ENCODE measurements at places on chromosomes 12 and 14. TPM values are rescaled to one million over a fixed set of nuclear protein-coding genes. Genes with fewer than 3 reads are reported as not detected.

DNA sequence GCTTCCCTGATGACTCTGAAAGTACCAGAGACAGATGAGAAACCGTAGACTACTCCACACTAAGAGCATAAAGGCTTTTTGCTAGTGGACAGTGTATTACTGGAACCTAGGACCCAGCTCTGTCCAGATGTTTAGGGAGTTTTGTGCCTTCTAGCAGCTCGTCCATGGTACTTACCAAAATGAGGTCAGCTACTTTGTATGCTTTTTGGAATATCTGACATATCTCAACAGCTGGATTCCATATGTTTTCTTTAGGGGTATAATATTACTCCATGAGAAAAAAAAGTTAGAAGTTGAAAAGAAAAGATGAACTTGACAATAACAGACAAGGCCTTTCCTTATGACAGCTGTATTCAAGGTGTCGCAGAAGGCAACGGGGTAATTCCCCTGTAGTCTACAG lies 32.1 kb upstream of the FRMD6 start:
- no peaks in the 10 kb centered on the region for H3K36me3 ChIP-seq
- H3K27me3 ChIP-seq, result no peaks in the 10 kb centered on the region
- H3K4me3 ChIP-seq, result no peak overlapping the region

ATXN7L3B gene
- total RNA-seq, result 26.4 TPM

- H3K4me3 ChIP-seq, result no peak overlapping the region
- no peak for DNase-seq
- peaks cover 37% of the 10 kb centered on the region for H3K27me3 ChIP-seq
- H3K27ac ChIP-seq, result no peak overlapping the region
- H3K4me1 ChIP-seq, result peaks cover 29% of the 10 kb centered on the region
- no peaks in the 10 kb centered on the region for H3K36me3 ChIP-seq
Measured at GRCh38 chr12:64826234-64826633, 1.8 kb downstream of the TBC1D30 start.

BTG1 gene
- 256 TPM for total RNA-seq

DNA sequence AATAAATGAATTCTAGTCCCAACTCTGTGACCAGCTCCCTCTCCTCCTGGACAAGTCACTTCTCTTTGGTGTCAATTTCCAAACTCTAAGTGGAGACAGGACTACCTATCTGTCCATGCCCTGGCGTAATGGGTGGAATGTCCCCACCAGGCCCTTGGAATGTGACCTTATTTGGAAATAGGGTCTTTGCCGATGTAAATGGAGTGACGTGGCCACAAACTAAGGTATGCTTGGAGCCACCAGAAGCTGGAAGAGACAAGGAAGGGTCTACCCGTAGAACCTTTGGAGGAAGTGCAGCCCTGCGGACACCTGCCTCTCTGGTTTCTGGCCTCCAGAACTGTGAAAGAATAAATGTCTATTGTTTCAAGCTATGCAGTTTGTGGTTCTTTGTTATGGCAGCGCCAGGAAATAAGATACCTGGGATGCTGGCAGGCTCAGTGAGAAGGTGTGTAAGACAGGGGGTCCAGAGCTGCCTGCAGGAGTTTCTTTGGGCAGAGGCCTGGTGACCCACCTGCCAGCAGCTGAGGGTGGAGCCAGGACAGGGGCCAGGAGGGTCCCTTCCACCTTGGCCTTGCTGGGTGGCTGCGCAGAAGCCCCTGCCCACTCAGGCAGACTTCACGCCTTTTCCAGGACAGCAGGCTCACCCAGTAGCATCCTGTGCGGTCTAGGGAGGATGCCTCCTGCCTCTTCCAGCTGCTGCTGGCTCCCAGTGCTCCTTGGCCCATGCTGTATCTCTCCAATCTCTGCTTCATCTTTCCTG lies 45.8 kb downstream of the ARL6IP4 start:
- no peak overlapping the region for H3K27ac ChIP-seq
- H3K36me3 ChIP-seq, result peaks cover 33% of the 10 kb centered on the region
- H3K4me1 ChIP-seq, result no peaks in the 10 kb centered on the region
- no peaks in the 10 kb centered on the region for H3K27me3 ChIP-seq
- peak; percentile 29 for DNase-seq

GRCh38 chr14:73944432-73945158 lies 5.3 kb downstream of the FAM161B start:
- no peak for DNase-seq
- H3K27me3 ChIP-seq, result no peaks in the 10 kb centered on the region
- H3K4me1 ChIP-seq, result peaks cover 5% of the 10 kb centered on the region
- no peak overlapping the region for H3K4me3 ChIP-seq

GRCh38 chr12:62537551-62537950 lies 70.9 kb downstream of the MON2 start:
- no peaks in the 10 kb centered on the region for H3K4me1 ChIP-seq
- DNase-seq, result no peak
- no peaks in the 10 kb centered on the region for H3K27me3 ChIP-seq
- H3K27ac ChIP-seq, result no peak overlapping the region

ARHGAP9 gene
- 190 TPM for total RNA-seq

DNA sequence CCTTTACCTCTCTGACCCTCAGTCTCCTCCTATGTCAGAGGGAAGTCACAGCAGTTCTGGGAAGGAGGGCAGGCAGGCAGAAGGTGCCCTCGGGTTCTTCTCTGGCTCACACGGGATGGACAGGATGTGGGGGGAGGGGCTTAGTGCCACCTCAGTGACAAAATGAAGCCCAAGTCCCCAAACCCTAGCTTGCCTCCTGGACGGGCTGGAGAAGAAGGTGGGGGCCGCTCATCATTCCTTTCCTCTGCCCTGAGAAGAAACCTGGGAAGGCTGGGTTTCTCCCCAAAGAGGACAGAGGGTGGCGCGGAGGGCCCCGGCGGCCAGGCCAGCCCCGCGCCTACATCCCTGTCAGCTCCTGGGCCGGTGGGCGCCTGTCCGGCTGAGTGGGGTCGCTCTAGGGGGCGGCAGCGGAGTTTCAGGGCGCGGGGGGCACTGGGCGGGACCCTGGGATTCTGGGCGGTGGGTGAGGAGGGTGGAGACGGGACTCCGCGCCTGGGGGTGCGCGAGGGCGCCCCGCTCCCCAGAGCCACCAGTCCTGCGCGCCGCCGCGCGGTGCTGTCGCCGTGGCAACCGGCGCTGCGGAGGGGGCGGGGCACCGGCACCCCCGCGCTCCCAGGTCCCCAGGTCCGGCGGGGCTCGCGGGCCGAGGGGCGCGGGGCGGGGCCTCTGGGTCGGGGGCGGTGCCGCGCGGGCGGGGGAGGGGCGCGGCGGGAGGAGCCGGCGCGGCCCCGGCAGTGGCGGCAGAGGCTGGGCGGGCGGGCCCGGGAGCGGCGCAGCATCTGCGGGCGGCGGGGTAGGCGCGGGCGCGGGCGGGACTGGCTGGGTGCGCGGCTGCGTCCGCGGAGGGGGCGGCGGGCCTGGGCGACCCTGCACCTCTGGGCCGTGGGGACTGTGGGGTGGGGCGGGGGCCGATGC lies at the start of gene TMEM121:
Gene TMEM121, plus strand, starts transcription at position 723 of the 915 bp plus-strand sequence. CDS start 2,252 bp downstream, outside the sequence.
- peak within 1 kb of the TSS; percentile 46 for H3K4me3 ChIP-seq
- H3K27ac ChIP-seq, result peak within 1 kb of the TSS; percentile 39
- DNase-seq, result peak; percentile 79
- peaks cover 45% of the 10 kb centered on the region for H3K27me3 ChIP-seq
- H3K4me1 ChIP-seq, result peaks cover 53% of the 10 kb centered on the region
- H3K36me3 ChIP-seq, result no peaks in the 10 kb centered on the region

DNA sequence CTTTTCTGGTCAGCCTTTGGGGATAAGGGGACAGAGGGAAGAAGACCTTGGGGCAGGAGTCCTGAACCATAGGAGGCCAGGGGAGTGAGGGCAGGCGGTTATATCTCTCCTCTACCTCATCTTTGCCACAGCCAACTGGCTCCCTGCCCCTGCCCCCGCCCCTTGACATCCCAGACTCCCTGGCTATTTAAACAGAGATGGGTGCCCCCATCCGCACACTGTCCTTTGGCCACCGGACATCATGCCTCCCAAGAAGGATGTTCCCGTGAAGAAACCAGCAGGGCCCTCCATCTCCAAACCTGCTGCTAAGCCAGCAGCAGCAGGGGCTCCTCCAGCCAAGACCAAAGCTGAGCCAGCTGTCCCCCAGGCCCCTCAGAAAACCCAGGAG lies 1.3 kb downstream of the MYL6B start:
- H3K4me3 ChIP-seq, result no peak overlapping the region
- no peaks in the 10 kb centered on the region for H3K36me3 ChIP-seq
- H3K4me1 ChIP-seq, result peaks cover 45% of the 10 kb centered on the region
- no peak overlapping the region for H3K27ac ChIP-seq

TRIM9 gene
- total RNA-seq, result 3.0 TPM
